Eye (tissue), 1 donor: ENCODE measurements at places on chromosomes 11 and 22.

- DNase-seq, result peak; percentile 34
Observed at GRCh38 chr11:3984896-3985295, 109.7 kb upstream of the RRM1 start.

DNA sequence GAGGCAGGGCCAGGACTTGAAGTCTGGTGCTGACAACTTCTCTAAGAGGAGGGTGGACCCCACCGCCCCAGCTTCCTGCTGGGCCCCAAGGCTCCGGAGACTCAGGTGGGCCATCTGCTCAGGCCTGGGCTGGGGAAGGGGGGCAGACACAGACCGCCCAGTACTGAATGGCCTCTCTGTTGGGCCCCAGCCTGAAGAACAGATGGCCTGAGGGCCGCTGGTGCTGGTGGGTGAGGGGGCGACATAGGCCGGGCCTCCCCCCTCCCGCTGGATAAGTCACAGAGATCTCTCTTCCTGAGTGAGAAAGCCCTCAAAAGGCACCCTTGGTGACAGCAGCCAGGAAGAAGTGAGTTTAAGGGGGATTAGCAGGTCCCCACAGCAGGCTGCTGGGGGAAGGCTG lies 12.5 kb upstream of the TP53I11 start:
- DNase-seq, result peak; percentile 49

- DNase-seq, result no peak
Observed at GRCh38 chr11:7512525-7513233, 1.1 kb upstream of the PPFIBP2 start.

GRCh38 chr11:117946842-117947526 lies 17.8 kb upstream of the TMPRSS13 start:
- DNase-seq, result peak; percentile 96

- peak; percentile 18 for DNase-seq
Observed at GRCh38 chr11:5689551-5689983, at the start of gene TRIM22. TRIM22 (plus strand) TSS chr11:5689790; CDS start chr11:5696233, 6,443 bp downstream.

- DNase-seq, result no peak
Observed at GRCh38 chr22:27726686-27727449, 74.7 kb downstream of the MN1 start.

GRCh38 chr11:79208126-79208525 lies 232.7 kb downstream of the TENM4 start:
- DNase-seq, result no peak

DNA sequence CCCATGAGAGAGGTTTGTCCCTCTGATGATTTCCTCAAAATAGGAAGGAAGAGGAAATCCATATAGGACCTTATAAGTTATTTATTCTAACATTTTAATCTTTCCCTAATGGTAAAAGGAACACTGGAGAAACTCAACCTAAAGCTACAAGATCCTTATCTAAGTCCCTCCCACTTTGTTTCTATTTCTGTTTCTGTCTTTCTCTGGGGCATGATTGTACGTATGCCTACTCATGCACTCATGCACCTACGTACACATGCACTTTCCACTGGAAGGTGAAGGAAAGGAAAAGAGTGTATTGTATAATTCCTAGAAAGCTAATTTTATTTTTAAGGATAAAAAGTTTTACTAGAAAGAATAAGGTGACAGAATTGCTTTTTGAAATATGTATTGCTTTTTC lies 125.0 kb downstream of the RAB38 start:
- no peak for DNase-seq

DNA sequence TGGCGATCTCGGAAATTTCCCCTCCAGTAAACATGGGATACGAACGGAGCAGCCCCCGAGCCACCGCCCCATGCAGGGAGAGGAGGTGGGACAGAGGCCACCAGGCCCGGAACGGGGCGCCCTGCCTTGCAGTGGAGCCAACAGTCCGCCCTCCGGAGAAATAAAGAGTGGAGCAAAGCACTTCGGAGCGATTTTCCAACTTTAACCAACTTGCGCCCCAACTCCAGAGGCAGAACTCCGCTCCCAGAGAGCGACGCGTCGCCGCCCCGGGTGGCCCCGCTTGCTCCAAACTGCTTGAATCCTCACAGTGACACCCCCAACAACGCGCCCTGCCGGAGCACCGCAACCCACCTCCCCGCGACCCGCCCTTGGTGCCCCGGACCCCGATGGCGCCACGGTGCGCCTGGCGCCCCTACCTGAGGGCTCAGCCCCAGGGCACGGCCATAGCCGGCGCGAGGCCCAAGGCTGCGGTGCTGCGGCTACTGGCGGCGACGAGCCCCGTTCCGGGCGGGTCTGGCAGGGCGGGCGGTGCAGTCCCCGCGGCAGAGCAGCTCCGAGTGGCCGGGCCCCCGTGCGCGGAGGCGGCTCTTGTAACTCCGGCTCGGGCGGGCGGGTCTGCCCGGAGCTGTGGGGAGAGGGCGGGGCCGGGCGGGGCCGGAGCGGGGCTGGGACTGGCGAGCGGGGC lies at the start of gene AHNAK:
Gene AHNAK, minus strand, starts transcription at position 563 of the 685 bp plus-strand sequence. CDS start 10,708 bp downstream, outside the sequence.
- DNase-seq, result peak; percentile 82

- DNase-seq, result no peak
Observed at GRCh38 chr22:49569286-49570031, 258.2 kb downstream of the BRD1 start.
